ENCODE measurements at places on chromosomes 1 and 21.

- DNase-seq = no peak
Observed at GRCh38 chr1:200005165-200005564, 22.3 kb upstream of the NR5A2 start.

- DNase-seq = no peak
Observed at GRCh38 chr1:77280962-77281361, 857 bp upstream of the AK5 start.

DNA sequence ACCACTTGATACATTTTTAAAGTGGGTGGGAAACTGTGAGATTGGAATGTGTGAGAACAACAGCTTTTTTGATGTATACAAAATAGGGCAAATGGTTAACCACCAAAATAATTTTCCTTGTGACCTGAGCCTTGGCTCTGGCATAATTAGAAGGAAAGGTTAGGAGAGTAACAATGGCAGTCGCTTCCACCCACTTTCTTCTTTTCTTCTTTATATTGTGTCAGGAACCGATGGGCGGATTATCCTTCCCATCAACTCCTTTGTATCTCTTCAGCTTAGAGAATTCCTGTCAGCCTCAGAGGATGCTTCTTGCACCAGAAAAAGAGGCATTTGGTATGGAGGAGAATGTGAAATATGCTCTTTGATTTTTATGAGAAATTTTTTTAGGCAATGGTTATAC lies 90.6 kb downstream of the SDCCAG8 start:
- DNase-seq = no peak

DNA sequence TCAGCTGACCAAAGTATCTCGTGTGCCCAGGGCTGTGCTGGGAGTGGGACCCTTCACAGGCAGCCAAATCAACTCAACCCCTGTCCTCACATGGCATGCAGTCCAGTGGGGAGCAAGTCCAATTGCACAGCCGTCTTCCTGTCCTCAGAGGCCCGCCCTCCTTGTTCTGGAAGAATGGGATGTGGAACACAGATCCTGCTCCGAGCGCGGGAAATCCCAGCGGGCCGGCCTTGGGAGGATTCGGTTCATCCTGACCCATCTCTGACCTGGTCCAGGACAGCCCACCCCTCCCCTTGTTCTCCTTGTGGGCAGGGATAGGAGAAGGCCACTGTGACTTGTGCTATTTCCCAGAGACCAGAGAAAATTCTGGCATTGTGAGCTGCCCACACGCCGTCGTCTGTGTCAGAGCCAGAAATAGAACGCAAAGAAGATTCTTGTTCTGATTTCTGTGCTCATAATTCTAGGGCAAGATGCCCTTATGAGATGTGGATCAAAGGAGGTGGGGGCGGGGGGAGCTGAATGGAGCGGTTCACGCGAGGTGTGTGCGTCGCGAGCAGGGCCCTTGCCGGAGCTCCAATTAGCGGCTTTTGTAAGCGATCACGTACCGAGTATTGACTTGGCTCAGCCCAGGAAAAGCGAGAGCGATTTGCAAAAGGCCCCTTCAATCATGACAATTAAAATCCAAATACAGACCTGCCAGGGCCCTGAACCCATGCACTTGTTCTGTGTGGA lies 79.2 kb downstream of the AJAP1 start:
- DNase-seq = no peak

DNA sequence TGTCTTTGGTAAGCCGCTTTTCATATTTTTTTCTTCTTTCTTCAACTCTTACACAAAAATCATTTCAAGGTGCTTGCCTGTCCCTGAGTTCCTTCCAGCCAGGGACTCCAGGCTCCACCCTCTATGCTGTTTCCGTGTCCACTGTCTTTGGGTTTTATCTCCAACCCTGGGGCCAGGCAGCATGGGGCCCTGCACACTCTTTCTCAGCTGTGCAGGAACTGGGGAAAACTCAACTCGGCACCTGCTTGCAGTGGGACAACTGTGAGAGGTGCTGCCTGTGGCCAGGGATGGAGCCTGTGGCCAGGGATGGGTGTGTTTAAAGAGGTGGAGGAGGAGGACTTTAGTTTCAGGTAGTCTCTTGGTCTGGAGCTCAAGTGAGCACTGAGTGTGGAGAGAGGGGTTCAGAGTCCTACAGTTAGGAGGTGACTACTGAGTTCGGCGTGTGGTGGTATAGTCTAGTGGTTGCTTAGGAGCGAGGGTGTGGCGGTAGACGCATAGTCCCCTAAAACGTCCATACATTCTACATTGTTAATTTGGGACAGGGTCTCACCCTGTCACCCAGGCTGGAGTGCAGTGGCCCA lies 13.4 kb downstream of the TNFRSF8 start:
- DNase-seq = no peak

- no peak for DNase-seq
Observed at GRCh38 chr1:28236656-28237322, 865 bp downstream of the ATP5IF1 start.

Measured in iPS-NIHi11 (cell line).